ENCODE measurements at places on chromosomes 2 and 18. TPM values are rescaled to one million over a fixed set of nuclear protein-coding genes. Genes with fewer than 3 reads are reported as not detected.
A peak's percentile ranks its signal among the peaks of the same experiment; 100 is the strongest.

Gene SIX3
- not detected for polyA plus RNA-seq

Gene SEC11C
- polyA plus RNA-seq, result 206 TPM

Gene CCDC74B
- polyA plus RNA-seq, result not detected

Gene OTOF
- 0.34 TPM for polyA plus RNA-seq

Gene POMC
- 12.8 TPM for polyA plus RNA-seq

Gene C2orf72
- polyA plus RNA-seq, result not detected

Gene TMEM185B
- polyA plus RNA-seq, result 12.6 TPM

Gene FEV
- polyA plus RNA-seq, result not detected

Gene CABLES1
- polyA plus RNA-seq, result 0.56 TPM

Gene GMCL1
- polyA plus RNA-seq, result 38.9 TPM

Gene MREG
- polyA plus RNA-seq, result not detected

DNA sequence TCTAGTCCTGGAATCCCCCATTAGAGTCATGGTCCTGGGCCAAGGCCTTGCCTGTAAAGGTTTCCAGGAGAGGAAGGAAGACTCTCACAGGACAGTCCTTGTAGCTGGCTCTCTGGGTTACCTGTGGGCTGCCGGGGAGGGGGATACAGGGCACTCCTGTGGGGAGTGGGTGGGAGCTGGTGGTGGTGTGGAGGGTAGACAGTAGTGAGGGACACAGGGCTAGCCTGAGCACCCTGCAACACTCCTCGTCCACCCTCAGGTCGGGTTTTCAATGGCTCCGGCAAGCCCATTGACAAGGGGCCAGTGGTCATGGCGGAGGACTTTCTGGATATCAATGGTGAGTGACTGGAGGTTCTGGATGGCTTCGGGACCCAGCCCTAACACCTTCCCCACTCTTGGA, 19.7 kb upstream of the ANKRD53 start:
- DNase-seq, result no peak

DNA sequence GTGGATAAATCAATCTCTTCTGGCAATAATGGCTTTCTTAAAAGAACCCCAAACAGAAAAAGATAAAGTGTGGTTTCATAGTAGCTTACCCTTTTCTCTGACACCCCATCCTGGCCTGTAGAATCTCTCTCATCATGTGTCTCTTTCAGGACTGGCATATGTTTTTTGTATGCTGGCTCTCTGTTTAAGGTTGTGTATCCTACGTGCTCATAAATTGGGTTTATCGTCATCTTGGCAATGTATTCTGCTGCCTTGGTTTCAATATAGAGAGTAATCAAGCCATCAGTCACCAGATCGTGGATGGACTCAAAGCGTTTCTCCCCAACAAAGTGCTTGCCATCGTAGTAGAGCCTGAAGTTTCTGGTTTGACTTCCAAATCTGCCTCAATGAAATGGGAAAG, 113.5 kb upstream of the CHRNA1 start:
- no peak for DNase-seq

GRCh38 chr18:68548904-68549870, 165.7 kb downstream of the TMX3 start:
- DNase-seq, result no peak

GRCh38 chr2:220916931-220917330, 655.2 kb downstream of the EPHA4 start:
- DNase-seq, result no peak

- DNase-seq, result no peak
Observed at GRCh38 chr2:58146707-58147106, 94.4 kb downstream of the FANCL start.

DNA sequence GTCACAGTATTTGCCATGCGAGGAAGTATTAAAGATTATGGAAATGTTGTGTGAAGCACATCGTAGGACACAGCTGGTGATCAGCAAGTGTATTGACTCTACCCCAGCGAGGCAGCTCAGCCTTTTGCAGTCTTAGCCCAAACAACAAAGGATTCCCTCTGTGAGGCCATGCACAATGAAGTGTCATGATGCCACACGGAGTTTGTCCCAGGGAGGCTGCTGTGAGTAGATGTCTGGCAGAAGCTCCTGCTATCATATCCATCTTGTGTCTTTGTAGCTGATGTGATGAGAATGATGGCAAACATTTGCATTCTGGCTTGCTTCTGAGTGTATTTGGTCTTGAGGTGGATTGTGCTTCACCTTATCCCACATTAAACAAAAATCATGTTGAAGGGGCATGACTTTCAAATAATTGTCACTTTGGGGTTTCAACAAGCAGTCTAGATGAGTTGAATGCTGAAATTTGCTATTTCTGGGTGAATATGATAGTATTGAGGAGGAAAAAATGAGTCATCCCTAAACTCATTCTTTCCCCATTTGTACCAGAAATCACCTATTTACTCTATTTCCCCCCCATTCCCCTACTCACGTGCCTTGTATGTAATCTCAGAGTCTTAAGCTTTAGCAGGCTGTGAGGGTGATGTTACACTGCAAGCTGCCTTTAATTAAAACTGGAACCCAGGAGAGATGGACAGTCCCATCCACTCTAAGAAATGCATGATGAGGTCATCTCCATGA, 273.5 kb downstream of the RNF144A start:
- no peak for DNase-seq

DNA sequence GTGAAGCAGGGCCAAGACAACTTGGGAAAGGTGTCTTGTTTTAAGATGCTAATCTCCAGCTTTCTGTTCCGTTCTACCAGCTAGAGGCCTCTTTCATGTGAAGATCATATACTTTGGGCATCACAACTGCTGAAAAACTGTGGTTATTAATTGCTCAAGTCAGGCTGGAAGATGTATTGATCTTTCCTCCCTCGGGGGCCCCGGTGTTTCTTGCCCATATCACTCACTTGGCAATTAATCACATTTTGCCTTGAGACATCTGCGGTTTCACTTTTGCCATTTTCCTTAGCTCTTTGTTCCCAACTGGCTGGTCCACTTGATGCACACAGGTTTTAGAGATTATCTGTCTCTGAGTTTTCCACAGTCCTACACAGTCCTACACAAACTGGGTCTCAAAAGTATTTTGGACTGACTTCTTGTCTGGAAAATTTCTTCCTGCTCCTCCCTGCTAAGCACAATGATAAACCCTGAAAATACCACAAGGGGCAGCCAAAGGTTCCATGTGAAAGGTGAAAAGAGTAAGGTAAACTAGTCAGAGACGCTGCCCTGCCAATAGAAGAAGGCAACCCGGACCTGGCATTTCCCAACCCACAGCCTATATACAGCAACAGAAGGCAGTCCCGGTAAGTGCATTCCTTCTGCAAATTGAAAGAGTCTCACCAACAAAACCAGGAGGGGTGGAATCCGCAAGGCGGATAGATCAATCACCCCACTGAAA, 181.0 kb downstream of the AFF3 start:
- no peak for DNase-seq

DNA sequence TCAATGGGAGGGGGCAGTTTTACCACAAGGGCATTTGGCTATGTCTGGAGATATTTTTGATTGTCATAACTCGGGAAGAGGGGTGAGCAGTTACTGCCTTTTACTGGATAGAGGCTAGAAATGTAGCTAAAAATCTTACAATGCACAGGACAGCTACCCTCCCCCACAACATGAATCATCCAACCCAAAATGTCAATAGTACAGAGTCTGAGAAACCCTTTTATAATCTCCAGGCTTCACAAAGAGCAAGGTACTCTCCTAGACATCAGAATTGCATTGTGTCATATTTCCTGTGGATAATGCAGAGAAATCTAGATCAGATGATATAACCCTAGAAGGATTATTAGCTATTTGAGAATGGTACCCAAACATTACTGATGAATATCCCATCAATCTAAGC, 277.1 kb upstream of the NRP2 start:
- no peak for DNase-seq

DNA sequence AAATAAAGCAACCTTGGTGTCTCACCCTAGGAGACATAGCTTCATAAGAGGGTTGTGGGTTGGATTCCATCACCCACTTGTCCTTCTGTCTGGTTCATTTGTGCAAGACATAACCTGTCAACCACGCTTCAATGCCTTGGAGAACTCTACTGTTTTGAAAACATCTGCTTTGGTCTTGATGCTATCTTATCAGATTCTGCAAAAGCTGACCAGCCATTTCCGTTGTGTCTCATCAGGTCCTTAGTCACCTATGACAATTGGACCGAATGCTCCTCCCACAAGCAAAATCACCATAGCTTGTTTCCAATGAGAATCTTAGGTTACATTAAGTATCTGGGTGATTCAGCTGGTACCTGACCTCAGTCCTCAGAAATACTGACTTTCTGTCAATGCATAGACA, 35.4 kb downstream of the STAT4 start:
- peak; percentile 84 for DNase-seq

DNA sequence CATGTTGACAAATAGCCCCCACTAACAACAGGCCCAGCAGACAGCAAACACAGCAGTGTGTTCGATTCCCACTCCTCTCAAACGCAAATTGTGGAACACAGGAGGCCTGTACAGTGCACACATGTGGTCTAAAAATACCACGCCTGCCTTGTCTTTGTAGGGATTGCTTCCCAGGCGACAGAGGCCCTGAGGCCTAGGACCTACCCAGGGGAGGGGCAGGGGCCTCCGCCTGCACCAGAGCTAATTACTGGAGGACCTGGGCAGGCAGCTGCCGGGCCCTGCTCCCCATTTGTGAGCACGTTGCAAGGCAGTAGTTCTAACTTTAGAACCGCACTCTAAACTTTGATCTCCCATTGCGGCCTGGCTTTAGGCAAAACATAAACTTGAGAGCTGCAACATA, 316.0 kb downstream of the TXNL1 start:
- DNase-seq, result no peak

DNA sequence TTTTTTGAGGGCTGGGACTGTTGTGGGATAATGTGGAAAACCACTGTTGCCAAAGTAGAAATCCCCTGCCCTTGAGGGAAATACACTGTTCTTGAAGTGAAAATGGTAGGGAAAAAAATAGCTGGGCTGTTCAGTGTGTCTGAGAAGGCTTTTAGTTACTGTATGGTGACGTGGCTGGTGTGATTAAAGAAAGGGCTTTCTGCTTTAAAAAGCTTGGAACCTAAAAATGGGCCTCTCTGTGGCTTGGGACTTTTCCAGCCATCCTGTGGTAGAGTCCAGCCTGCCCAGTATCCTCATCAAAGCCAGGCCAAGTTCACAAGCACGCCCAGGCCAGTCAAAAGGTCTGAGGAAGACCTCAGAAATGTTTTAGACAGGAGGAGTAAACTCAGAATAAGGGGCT, 6.8 kb downstream of the MGAT5 start:
- DNase-seq, result no peak

DNA sequence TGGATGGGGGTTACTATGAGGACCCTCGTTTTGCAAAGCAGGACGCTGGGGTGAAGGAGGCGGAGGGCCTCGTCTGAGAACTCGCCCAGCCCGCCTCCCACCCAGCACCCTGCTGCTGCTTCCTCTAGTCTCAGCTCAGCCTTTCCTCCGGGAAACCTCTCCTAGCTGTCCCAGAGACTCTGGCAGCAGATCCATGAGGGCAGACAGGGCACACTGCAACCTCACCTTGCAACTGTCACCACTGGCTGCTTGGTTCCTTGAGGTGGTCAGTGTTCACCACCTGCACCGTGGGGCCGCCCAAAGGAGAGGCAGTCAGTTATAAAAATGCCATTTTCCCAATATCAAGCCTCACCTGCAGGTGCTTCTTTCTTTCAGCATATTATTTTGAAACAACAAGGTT, 45.6 kb downstream of the PARD6G start:
- no peak for DNase-seq

- no peak for DNase-seq
Observed at GRCh38 chr2:175964195-175964594, 37.9 kb downstream of the LNPK start.

DNA sequence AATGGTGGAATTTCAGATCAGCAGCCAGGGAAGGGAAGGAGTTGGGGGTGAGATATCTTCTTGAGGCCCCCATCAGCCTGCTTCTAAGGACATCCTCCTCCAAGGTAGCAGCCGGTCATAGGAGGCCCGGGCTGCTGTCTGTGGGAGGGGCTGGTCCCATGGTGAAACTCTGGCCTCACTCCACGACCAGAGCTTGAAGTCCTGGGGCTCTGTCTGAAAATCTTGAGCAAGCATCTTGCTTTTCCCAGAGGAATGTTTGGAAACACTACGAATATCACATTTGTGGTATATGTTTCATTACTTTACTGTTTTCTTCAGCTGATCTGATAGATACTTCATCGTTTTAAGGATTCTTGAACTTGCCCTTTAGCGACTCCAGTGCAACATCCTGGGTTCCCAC, 103.7 kb downstream of the CTAGE1 start:
- DNase-seq, result no peak

DNA sequence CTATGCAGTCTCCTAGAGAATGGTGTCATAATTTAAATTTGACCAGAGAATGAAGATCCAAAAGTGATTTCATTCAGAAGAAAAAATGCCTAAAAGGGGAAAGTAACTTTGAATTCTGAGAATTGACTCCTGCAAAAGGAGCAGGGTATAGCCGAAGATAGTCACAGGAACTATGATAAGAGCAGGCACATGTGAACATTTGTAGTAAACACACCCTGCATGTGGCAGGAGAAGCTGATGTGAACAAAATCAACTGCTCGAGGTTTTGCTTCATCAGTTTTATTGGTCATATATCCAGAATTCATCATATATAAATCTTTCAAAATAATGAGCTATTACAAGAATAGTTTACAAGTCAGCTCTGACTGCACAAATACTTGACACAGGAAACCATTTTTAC, 14.0 kb downstream of the MCFD2 start:
- DNase-seq, result no peak

DNA sequence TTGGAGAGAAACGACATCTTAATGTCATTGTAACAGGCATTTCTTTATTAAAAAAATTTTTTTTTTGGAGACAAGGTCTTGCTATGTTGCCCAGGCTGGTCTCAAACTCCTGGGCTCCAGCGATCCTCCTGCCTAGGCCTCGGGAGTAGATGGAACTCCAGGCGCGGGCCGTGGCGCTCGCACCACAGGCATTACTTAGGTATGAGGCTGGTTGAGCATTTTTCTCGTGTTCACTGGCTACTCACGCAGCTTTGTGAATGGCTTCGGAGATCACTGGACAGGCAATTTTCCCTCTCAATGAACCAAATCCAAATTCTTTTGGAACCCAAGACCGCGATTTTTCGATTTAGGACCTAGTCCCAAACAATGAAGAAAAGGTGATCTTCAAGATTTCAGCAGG, 795 bp upstream of the TCF7L1 start:
- no peak for DNase-seq

DNA sequence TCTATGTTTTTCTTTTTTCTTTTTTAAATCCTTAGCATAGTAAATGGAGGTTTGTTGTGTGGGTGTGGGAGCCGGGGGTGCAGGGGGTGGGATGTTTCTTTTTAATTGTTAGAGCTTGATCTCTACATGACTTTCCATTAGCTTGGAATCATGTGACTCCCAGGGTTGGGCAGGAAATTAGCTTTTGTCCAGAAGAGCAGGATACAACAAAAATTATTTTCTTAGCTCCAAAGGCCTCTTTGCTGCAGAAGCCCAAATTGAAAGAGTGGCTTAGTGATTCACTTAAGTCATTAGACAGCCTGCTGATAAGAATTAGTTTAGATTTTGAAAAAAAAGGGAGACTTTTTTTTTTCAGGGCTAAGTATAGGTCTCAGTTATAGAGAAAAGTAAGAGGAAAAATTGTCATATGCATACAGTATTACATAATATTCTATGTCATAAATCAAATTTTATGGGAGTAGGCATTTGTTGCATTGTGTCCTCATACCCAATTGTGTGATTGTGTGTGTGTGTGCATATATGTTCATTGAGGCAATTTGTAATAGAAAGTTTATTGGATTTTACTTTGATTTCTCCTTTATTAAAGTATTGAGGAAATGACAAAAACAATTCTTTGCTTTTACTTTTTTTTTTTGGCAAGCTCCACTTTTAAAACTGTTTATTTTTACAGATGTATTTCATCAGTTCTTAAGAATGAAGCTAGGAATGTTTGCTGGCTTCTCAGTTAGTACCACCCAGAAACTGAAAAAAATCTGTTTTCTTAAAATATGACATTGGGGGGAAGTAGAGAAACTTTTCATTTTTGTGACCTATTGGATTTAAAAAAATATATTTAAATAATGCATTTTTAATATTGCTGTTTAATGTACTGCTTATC, 47.4 kb downstream of the TSPYL6 start:
- DNase-seq, result no peak

Data from immature natural killer cell (primary cell).